GM06990 (cell line): ENCODE measurements at places on chromosomes 1 and 21.

DNA sequence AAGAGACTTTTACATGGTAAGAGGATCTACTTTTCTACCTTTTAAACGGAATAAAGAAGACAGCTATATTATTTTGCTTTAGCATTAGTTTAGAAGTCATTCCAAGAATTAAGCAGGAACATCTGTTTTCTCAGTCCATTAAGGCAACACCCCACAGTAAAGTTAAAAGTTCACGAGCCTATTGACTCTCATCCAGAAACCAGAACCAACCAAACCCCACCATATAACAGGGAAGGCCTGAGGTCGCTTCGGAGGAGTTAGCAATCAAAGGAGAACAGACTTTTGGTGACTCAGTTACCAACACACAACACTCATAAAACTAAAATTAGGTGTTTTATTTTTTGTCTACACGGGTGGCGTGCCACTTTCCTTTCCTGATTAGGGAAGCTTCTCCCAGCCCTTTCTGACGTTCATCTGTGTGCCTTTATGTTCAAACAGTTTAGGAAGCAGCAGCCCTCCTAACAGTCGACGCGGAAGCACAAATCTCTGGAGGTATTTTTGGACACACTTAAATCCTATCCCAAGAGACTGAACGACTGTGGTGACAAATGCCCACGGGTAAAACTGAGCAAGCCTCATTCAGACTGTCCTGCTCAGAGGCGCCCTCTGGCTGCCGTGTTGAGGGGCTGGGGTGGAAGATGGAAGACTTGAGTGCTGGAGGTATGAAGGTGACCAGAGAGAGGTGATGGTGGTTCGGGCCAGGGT is 8.6 kb upstream of the PLA2G2C start:
- DNase-seq: no peak

- no peak for DNase-seq
Measured at GRCh38 chr1:174324939-174325338, 122.8 kb upstream of the GPR52 start.

- DNase-seq: no peak
Measured at GRCh38 chr1:70718086-70718630, 307.1 kb downstream of the CTH start.

DNA sequence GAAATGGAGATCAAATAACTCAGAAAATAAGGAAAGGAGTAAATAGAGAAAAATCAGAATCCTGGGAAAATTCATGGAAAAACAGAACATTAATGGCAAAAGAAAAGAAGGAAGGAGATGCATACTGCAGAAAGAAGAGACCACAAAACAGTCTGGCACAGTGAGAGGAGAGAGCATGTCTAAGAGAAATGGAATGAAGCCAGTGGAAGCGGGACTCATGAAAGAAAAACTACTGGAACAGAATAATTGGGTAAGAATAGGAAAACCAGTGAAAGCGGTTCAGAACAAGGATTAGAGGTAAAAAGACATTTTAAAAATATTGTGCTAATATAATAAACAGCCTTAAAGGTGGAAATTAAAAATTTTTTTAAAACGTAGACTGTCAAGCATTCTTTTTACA is 93.6 kb upstream of the GREM2 start:
- no peak for DNase-seq

DNA sequence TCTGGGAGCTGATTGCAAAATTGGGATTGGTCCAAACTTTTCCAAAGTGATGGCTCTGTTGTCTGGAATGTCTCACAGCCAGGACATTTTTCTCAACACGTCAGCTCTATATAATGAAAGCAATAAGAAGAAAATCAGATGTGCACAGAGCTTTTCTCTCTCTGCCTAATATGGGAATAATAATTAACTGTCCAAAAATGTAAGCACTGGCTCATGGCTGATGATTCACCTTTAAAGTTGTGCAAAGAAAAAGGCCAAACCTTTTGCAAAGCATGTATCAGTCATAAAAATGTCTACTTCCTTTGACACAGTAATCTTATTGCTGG is 30.4 kb downstream of the ZNF281 start:
- DNase-seq: no peak

GRCh38 chr1:113388017-113388620 is 2.2 kb upstream of the MAGI3 start:
- DNase-seq: no peak

DNA sequence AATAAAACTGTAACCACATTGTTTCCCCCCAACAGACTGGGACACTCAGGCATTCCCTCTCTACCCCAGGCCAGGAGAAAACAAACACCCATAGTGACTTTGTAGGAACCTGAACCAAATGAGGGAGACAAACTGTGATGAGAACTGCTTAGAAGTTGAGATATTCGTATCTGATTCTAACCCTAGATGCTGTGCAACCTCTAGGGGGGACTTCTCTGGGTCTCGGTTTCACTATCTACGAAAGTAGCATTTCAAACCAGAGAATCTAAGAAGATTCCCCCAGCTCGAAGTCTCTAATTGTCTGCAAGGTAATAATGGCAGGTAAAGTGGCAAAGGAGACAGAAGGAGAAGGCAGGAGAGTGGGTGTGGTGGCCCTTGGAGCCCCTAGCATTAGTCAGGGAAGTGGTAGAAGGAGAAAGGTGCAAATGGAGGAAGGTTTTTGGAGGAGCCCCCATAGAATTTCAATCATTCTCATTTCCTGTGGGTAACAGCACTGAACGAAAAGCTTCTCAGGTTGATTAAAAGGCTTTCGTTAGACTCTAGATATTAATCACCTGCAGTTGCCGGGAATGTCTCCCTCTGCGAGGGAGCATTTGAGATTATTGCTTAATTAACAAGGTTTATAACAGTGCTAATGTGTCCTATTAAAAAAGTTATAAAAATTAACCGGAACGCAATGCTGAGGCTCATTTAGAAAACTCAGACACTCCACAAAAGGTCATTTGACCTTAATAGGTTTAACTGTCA is 46.4 kb downstream of the BEND5 start:
- DNase-seq: no peak

DNA sequence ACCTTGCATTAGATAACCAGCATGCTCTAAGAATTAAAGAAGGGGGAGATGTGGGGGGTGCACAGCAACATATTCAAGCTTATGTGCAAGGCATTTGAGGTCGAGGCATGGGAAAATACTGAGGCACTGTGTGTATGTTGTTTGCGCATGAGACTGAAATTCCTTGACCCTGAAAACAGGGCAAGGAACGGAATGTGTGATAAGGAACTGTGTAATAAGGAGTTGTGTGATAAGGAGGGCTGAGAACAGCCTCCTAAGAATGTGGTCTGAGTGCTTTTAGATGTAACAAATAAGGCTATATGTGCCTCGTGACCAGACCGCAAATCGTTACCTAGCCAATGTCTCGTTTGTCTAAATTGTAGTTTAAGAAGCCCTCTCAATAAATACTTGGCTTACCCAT is 26.5 kb upstream of the ITLN1 start:
- DNase-seq: no peak

DNA sequence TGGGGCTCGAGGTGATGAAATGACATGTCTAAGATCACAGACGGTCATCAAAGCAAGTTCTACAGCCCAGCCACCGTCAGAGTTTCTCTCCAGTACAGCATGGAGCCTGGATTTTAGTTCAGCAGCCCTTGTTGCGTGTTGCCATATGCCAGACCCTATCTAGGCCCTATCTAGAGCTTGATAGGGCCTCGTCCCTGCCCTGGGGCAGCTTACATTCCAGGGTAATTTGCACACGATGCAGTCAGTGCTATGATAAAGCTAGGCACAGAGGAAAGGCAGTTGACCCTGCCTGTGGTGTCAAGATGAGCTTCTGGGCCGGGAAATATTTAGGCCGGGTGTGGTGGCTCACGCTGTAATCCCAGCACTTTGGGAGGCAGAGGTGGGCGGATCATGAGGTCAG is 18.9 kb downstream of the ETV3L start:
- DNase-seq: no peak

DNA sequence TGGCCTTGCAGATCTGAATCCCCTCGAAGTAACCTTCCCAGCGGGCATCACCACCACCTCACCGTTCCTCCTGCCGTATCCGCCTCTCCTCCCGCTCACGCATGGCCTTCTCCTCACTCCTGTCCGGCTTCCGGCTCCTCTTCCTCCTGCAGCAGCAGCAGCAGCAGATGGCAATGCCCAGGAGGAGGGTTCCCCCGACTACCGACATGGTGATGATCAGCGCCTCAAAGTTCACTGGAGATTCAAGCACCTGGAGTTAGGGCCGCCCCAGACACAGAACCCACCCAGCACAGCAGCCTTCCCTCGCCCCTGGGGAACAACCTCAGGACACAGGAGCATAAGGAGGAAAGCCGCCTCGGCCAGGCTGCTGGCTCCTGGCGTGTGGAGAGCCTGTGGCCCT is 17.4 kb downstream of the PTTG1IP start:
- DNase-seq: no peak

- no peak for DNase-seq
Measured at GRCh38 chr1:176178316-176178715, 28.8 kb downstream of the COP1 start.

DNA sequence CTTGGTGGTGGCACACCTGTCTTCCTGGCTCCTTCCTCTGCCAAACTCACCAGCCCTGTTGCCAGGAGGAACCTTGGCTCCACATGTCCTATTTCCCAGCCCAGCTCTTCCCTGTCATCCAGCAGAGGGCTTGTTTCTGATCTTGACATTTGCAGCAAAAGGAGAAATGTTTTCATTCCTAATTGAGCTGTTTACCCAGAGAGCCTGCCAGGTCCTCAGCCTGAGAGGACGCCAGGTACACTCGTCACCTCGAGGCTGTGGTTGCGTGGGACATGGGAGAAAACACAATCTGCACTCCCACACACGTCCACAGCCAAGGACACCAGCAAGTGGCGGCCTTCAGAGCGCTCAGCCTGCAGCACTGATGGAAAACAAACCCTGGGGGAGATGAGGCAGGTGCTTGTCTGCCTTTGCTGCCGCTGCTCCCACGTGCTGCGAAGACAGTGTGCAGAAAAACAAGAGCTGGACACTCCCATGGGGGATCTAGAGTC is 132.8 kb upstream of the CD34 start:
- DNase-seq: no peak

DNA sequence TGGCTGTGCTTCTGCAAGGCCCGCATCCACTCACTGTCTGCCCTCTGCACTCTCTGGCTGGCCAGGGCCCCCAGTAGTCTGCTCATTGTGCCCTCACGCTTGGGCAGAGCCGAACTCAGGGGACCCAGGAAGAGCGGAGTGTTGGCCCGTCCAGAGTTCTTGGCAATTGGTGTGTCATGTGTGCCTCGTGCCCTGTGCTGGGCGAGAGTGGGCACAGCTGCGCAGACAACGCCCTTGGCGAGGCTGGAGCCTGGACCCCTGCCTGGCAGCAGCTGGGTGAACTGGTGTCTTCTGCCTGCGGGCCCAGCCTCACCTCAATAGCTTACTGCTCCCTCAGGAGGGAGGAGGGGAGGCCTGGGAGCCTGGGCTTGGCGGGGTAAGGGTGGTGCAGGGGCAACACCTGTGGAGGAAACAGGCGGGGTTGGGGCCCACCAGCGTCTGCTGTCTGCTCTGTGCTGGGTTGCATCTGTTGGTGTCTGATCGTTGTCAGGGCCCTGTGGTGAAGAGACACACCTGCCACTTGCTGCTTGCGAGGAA is 2.1 kb downstream of the GUK1 start:
- DNase-seq: peak; percentile 7

DNA sequence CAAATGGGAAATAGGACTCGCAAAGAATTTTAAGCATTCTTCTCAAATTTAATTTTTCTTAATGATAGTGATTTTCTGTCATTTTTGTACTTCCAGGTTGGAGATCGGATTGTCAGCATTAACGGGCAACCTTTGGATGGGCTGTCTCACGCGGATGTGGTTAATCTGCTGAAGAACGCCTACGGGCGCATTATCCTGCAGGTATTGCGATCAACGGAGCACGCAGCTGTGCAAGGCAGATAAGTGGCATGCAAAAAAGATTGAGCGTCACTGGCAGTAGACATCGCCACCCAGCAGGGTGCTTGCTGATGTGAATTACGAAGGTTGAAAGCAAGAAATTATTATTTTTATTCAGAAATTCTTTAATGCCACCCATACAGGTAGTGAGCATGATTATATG is 65.9 kb upstream of the L1TD1 start:
- DNase-seq: no peak

DNA sequence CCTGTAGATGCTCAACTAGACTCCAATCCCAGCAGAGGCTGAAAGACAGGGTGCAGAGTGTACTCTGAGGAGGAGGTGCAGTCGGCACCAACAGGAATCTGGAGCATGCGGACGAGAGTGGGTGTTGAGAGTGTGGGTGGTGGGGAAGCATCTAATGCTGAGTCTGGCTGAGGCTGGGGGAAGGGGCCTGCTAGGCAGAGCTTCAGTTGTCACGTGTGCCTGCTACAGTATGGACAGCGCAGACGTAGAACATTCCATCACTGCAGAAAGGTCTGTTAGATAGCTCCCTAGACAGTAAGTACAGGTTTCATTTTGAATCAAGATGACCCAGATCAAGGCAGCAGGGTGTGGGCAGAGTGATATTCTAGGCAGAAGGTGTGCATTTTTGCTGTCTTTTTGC is 23.1 kb downstream of the SNAP47 start:
- no peak for DNase-seq

DNA sequence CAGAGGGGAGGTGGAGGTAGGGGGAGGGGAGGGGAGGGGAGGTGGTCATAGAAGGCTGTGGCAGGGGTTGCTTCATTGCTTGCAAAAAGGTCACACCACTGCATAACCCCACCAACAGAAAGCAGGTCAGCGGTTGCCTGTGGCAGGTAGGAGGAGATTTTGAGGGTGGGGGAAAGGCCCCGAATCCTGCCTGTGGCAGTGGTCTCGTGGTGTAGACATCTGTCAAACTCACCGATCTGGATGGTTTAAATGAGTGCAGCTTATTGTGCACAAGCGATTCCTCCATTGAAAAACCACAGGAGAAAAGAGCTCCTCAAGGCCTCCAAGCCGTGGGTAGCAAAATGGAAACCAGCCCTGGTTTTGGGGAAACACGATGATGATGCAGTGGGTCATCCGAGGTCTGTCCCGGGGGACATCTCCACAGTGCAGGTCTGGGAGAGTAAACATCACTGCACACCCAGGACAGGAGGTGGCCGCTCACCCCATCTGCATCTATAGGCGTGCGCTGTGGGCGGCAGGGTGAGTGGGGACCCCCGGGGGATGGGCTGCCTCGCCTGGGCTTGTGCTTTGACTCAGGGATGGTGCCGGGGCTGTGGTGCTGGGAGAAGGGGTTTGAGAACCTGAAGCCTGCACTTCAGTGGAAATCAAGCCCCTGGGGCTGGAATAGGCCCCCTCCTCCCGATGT is 112.3 kb downstream of the CRYAA start:
- DNase-seq: no peak

DNA sequence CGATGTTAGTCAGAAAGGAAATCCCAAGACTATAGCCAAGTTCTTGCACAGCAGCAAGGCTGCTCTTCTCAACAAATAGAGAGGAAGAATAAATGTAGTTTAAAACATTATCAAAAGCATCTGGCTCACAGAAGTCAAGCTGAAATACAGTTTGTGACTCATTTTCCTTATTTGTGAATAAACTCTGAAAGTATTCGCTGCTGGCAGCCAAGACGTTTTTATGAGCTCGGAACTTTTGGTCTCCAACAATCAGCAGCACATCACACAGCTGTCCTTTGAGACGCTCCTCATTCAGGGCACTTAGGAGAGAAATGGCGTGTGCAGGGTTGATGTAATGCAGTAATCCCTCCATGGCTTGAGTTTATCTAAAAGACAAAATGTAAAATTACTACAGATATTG is 16.4 kb downstream of the ZBTB21 start:
- DNase-seq: no peak

- DNase-seq: no peak
Measured at GRCh38 chr1:197083474-197083873, 16.4 kb upstream of the F13B start.

- peak; percentile 62 for DNase-seq
Measured at GRCh38 chr1:110780600-110781484, 92.1 kb upstream of the CD53 start.
